ENCODE measurements at places on chromosomes 7 and 10.
A peak's percentile ranks its signal among the peaks of the same experiment; 100 is the strongest.

DNA sequence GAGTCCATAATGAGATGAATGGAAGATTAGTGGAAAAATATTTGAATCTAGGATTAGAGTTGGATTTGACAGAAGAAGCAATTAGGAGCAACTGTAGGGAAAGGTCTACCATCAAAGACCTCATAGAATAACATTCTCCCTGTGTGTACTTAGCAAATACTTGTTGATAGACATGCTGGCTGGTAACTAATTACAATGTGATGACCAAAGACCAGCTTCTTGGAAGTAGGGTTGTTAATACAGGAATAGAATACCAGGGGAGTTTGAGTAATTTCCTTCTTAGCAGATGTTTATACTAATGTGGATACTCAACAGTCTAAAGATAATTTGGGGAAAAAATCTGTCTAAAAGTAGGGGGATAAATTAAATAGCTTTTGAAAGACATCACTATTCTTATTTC, 357.5 kb upstream of the BMPER start:
- no peak for DNase-seq

DNA sequence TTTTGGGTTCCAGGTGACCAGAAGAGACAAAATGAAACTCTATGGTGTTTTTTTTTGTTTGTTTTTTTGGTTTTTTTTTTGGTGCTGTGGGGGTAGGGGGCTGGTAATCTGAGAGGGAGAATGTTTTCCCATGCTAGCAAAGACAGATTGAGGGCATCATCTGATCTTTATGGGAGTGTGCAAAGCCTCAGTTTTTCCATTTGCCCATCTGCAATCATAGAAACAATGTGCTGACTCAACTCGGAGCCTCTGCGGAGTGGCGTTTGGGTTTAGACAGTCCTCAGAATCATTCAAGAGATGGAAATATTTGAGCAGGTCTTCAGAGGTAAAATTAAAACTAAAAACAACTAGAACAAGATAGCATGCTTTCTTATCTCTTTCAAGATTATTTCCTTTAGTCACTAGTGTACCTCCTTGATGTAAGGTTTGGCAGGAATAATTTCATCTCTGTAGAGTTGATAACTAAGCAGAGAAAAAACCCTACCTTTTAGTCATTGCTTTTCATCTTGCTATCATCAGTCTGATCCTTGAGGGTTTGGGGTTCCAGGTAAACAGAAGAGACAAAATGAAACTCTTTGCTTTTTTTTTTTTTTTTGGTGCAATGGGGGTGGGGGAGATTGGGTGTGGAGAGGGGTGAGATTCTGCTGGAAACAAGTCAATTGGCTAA, 18.0 kb downstream of the CNNM2 start:
- no peak for DNase-seq

GRCh38 chr10:117442944-117443685, 67.9 kb upstream of the PDZD8 start:
- peak; percentile 80 for DNase-seq

DNA sequence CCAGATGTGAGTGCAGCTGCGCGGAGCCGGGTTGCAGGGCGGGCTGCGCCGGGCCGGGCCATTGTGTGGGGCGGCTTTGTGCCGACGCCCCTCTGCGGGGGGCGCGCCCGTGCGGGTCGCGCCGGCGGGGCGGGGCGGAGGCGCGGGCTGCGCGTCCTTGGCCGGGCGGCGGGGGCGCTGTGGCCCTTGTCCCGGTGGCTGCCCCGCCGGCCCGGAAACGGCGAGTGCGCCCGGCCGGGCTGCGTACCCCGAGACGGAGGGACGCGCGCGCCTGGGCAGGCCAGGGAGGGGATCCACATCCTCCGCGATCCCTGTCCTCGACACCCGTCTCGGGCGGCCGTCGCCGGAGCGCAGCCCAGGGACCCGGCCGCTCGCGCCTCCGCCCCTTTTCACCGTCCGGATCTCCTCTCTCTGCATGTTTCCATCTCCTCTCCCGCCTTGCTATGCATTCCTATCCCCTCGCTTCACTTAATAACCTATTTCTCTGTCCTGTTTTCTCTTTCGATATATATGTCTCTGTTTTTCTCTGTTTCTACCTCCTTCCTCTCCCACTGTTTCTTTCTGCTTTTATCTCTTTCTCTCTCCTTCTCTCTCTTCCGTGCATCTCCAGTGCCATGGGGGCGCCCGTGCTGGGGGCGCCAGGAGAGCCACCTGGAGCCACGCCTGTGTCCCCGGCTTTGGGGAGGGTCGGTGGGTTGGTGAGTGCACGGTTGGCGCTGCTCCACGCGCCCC, 765 bp downstream of the PFKFB3 start:
- DNase-seq: no peak

GRCh38 chr7:112080441-112080840, 125.8 kb downstream of the DOCK4 start:
- DNase-seq: no peak

GRCh38 chr10:11358011-11358410, 253.4 kb downstream of the USP6NL start:
- DNase-seq: no peak

DNA sequence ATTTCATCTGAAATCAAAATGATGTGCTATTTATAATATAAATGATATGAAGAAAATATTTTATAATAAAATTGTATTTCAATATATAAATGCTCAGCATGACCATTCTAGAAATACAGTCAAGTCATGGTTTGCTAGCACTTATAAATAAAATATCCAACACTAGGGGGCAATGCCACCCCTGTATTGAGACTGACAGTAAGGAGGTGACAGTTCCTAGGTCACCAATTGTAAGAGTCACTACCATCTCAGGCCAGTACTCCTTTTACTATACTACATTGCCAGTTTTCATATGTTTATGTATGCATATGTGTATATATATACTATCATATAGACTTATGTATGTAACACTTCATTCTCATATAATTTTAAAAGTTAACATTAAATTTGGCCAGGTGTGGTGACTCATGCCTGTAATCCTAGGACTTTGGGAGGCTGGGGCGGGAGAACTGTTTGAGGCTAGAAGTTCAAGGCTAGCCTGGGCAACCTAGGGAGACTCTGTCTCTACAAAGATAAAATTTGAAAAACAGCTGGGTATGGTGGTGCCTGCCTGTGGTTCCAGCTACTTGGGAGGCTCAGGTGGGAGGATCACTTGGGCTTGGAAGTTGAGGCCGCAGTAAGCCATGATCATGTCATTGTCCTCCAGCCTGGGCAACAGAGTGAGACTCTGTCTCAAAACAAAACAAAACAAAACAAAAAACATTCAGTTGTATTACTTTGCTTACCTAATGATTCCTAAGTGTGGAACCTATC, 2.4 kb upstream of the CNOT4 start:
- DNase-seq: no peak

DNA sequence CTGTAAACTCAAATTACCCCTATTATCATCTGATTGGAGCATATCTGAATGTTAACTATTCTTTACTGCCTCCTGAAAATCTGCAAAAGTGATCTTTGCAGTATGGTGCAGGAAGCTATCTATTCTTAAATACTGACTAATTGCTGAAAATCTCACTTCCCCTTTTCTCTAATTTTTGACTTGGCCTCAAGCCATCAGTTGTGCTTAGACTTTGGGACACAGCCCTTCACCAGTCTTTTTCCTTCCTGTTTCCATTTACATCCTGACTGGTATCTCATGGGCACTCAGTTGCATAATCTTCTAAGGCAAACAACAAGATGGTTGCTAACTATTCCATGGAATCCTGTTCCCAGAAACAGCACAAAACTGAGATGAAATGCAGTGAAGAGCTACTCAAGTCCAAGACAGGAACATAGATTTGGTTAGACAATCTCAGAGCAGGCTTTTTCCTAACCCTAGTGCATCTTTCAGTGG, 228.5 kb downstream of the SORCS1 start:
- DNase-seq: no peak

GRCh38 chr10:100334762-100335161, 4.7 kb upstream of the PKD2L1 start:
- DNase-seq: no peak

DNA sequence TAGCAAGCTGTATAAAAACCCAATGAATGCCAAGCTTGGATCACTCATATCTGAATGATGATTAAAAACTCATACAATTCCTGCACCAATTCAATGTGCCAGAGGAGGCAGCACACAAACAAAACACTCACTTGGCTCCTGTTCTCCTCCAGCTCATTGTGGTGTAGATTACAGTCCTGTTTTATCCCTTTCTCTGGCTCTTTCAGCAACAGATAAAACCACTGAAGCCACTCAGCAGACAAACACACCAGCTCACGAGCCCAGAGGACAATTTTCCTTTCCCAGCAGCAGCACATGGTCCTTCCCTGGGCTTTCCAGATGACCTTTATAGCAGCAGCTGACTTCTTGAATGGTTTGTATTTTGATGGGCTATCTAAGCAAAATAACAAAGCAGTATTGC, 107.3 kb upstream of the STARD3NL start:
- no peak for DNase-seq

- DNase-seq: no peak
Measured at GRCh38 chr10:27844223-27844622, 98.6 kb upstream of the MKX start.

DNA sequence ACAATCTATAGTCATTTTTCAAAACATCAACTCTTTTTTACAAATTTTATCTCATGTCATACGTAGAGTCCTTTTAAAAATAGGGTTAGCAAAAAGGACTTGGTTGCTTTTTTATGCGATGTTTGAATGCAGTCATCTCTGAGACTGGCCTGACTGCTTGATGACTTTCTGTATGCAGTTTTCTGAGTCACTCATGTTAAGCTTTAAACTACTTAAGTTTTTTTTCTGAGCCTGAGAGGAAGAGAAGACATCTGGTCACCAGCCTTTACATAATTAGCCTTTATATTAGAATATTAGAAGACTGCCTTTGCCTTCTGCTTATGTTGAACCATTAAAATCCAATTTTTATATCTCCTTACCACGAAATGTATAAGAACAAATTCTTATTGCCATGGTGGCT, 834.4 kb upstream of the MBL2 start:
- no peak for DNase-seq

GRCh38 chr10:42754155-42755027, 28.2 kb upstream of the BMS1 start:
- no peak for DNase-seq

- DNase-seq: no peak
Measured at GRCh38 chr7:50197549-50197948, 104.5 kb upstream of the ZPBP start.

- no peak for DNase-seq
Measured at GRCh38 chr10:103554488-103555324, 61.2 kb downstream of the NEURL1 start.

GRCh38 chr7:51315393-51316261, 982 bp downstream of the COBL start:
- no peak for DNase-seq

GRCh38 chr10:43627942-43628341, 20.7 kb downstream of the ZNF32 start:
- no peak for DNase-seq

DNA sequence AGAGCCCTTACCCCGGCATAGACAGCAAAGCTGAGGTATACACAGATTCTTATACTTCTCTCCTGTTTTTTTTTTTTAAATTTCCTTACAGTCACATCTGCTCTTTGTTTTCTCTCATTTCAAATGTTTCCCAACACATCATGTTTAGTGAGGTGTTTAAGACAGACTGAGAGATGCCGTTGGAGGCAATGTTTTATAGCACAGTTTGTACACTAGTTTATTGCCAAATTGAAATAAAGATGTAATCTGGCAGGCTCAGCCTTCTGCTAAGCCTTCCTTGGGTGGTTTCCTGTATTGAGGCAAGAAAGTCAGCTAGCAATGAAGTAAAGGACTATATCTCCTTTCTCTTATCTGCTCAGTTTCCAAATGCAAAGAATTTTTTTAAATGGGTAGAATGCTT, 393.4 kb downstream of the SORCS1 start:
- no peak for DNase-seq

DNA sequence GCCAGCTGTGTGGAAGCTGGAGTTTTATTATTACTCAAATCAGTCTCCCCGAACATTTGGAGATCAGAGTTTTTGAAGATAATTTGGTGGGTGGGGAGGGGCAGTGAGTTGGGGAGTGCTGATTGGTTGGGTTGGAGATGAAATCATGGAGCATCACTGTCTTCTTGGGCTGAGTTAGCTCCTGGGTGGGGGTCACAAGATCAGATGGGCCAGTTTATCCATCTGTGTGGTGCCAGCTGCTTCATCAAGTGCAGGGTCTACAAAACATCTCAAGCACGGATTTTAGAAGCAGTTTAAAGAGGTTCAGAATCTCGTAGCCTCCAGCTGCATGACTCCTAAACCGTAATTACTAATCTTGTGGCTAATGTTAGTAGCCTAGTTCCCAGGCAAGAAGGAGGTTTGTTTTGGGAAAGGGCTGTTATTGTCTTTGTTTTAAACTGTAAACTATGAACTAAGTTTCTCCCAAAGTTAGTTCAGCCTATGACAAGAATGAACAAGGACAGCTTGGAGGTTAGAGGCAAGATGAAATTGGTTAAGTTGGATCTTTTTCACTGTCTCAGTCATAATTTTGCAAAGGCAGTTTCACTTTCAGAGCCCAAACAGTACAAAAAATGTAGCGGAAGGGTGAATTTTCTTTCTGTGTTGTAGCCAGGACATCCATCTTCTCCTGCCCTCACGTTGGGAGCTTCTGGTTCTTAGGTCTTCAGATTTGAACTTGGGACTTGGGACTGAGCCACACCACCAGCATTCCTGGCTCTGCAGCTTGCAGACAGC, 43.1 kb downstream of the KLF6 start:
- DNase-seq: no peak

GRCh38 chr7:42194238-42194637, 42.8 kb downstream of the GLI3 start:
- DNase-seq: no peak

DNA sequence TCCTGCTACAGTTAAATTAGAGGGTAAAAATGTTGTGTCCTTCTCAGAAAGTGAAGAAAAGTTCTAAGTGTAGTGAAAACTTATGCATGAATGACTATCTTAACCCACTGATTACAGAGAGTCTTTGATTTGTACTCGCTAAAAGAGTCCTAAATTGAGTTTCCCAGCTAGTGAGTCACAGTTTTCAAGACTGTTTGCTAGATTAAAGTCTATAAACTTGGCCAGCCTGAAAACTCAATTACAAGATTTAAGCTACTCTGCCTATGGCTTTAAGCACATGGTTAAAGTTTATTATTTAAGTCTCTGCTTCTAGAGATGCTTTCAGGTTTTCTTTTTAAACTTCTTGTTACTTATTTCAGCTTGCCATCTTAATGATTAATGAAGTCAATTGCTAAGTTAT, 44.4 kb downstream of the MRPS24 start:
- no peak for DNase-seq

DNA sequence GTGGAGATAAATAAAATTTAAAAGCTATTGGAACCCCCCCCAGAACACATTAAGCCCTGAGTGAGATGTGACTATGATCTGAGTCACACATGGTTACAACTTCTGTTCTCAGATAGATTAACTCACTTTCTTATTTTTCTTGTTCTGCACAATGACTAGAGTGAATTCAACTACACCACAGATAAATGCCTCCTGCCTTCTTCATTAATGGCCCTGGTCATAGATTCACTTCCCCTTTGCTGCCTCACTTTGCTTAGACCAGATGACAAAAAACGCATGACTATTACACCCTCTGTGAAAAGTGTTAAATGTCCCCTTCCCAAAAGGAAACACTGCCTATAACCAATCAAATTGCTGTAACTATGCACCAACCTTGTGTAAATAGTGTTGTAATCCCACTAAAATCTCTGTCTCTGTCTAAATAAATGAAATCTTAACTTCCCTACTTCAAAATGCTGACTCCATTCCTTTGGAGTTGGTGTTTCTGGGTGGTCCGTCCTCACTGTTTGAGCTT, 49.4 kb downstream of the AKR1D1 start:
- DNase-seq: no peak

- no peak for DNase-seq
Measured at GRCh38 chr7:69433081-69433480, 165.2 kb upstream of the AUTS2 start.
